NCI-H1048 (cell line): ENCODE measurements at places on chromosomes 6 and 20.

DNA sequence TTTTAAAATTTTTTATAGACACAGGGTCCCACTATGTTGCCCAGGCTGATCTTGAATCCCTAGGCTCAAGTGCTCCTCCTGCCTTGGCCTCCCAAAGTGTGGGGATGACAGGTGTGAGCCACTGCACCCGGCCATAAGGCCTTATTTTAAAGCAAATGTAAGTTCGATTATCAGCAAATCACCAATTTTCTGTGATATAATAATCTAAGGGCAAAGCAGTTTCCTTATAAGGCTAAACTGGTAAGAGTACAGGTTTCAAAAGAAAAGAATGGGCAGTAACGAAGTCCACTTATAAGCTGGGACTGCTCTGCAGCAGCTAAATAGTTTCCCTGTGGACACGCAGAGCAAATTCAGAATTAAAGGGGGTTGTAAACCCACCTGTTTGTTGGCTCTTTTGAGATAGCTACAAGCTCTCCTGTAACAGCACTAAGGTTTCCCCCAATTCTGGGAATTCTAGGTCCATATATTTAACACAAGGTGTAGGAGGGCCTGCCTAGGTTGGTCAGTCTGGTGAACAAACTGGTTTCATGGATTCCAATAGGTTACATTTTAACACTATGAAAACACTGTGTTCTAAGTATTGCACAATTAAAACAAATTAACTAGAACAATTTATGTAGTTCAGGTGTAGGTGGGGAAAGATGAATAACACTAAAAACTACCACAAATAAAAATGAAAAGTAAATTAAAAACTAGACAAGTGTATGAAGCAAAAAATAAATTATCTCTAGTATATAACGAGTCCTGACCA, 26.3 kb downstream of the LHFPL5 start:
- DNase-seq = no peak

DNA sequence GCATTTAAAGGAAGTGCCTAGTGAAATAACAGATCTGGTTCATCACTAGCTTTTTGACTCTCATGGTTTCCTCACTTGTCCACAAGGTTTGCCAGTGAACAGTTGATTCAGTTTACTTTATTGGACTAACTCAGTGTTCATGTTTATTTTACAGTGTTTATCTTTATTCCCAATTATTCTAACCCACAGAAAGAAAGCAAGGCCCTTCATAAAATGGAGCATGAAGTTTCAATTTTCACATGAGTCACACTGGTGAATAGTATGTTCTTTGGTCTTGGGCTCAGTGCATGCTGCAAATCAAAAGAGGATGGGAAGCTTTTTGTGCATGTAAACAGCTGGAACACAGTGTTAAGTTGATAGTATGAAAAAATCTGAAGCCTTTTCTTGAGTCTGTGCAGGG, 217.6 kb upstream of the HDDC2 start:
- DNase-seq = no peak

DNA sequence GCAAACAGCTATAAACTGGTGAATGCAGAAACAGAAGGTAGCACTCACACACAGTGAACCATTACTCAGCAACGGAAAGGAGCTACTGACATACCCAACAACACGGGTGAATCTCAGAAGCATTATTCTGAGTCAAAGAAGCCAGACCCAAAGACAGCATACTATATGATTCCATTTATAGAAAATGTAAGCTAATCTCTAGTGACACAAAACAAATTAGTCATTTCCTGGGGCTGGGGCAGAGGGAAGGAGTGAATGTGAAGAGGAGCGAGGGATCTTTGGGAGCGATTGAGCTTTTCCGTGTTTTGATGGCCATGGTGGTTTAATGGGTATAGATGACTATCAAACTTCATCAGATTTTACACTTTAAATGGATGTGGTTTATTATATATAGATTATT, 614.6 kb downstream of the DHX35 start:
- no peak for DNase-seq

DNA sequence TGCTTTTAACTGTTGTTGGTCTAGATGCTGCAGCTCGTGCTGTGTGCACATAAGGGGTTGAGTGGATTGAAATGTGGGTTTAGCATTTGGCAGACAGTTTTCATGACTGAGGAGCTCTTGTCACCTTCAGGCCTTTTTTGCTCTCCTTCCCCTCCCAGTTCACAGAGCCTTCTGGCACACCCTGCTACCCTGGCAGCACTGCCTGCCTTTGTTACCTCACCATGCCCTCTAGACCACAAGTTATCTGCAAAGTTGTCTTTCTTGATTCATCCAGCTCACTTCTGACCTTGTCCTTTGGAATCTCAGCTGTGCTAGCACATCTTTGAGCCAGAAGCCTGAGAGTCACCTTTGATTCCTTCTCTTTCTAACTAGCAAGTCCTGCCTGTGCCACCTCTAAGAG, 348.9 kb upstream of the ZFP64 start:
- DNase-seq = no peak

DNA sequence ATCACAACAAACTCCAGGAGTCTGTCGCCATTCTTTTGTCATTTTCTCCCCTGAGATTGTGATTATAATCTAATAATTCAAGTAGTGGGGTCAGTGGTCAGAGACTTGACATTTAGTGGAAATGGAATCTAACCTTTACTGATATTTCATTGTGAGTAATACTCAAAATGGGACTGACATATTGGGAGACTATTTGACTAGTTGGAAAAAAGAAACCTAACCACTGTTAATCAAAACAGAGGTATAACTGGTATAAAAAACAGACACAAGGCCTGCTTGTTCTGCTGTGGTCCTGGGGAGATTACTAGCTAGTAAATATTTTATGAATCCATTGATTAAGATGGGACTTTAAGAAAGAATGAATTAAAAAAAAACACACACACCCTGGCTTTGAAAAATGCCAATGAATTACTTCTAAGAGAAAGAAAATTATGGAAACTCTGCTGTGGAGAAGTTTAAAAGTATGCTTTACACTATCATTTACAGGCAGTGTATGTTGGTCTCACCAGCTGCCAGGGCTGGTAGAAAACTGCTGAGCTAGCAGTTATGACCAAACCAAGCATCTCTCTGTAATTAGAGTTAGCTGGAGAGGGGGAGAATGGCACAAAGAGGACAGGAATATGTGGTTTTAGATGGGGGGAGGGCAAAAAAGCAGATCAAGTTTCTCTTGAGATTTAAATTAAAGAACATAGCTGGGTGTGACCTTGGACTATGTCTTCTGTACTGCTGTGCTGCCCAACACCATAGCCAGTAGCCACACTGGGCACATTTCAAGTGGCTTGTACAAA, 103.7 kb downstream of the FYN start:
- DNase-seq = no peak

- no peak for DNase-seq
These were observed 28.2 kb downstream of the GPR63 start for GRCh38 chr6:96809119-96809518.

- DNase-seq = no peak
These were observed 218.2 kb downstream of the OR2B2 start for GRCh38 chr6:27693766-27694546.

- DNase-seq = no peak
These were observed 38.5 kb downstream of the PLCG1 start for GRCh38 chr20:41175727-41176330.

- no peak for DNase-seq
These were observed 10.9 kb upstream of the NCOA3 start for GRCh38 chr20:47490795-47491194.

DNA sequence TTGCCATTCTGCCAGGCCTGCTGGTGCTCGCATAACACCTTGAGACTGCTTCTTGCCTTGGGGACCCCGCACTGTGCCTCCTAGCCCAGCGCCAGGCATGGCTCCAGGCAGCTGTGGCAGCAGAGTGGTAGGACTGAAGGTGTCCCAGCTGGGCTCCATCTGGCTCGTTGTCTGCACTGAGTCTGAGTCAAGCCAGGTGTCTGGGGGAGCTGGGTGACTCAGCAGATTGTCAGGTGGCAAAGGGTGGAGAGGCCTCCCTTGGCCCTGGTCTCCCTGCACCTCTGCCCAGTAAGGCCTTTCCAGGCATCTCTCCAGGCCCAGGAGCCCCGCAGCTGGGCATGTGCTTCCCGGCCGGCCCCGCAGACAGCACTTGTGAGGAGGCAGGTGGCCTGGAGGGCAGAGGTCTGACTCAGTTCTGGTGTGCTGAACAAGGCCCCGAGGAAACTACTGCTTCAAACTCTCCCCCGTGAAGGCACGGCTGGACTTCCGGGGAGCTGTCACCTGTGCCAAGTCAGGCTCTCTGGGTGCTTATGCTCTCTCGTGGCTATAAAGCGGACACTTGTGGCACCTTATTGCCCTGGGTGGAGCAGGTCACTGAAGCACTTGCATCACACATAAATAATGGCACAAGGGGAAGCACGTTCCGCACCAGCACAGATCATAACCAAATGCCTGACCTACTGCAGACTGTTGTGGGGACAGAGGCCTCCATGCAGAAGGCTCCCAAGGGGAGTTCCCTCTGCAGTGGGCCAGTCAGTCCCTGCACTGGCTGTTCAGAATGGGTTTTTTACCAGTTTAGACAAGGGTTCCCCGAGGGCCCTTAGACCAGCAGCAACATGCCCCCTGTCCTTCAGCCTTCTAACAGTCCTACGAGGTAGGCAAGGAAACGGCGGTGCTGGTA, 27.5 kb downstream of the FOXC1 start:
- no peak for DNase-seq

DNA sequence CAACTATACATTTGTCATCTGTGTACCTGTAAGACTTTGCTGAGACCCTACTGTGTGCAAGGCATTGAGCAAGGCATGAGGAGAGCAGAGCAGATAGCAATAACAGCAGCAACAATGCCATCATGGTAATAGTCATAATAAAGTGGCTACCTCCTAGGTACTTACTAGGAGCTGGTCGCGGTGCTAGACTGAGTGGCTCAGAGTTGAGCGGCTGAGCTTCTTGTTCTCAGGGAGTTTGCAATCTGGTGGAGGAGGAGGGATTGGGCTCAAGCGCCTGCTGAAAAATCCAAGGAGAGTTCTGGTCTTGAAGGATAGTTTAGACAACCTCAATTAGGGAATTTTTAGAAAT, 25.3 kb upstream of the CCDC167 start:
- DNase-seq = no peak

DNA sequence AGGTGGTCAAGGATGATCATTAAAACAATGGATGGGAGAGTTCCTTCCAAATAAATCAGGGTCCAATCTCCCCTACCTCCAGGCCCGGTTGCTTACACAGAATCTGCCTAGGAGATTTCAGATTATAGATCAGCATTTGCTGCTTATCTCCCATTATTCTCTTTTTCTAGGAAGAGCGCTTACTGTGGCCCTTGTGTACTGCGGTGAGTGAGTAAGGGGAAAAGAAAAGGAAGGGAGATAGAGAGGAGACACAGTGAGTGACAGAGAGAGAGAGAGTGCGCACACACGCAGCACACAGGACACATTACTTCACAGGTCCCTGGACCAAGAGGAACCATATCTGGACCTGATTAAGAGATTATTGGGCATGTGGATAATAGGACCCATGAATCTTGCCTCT, 6.2 kb downstream of the LATS1 start:
- no peak for DNase-seq

GRCh38 chr6:150196942-150197745, 54.3 kb downstream of the PPP1R14C start:
- DNase-seq = no peak

- DNase-seq = no peak
These were observed 20.3 kb downstream of the TTPAL start for GRCh38 chr20:44495802-44496481.

GRCh38 chr6:109082188-109082577, 12.5 kb downstream of the SESN1 start:
- DNase-seq = no peak

GRCh38 chr6:148502083-148502772, 159.6 kb downstream of the SASH1 start:
- no peak for DNase-seq

GRCh38 chr6:101120747-101121146, 239.6 kb upstream of the ASCC3 start:
- no peak for DNase-seq

- no peak for DNase-seq
These were observed 10.5 kb downstream of the OTOR start for GRCh38 chr20:16758454-16759180.

GRCh38 chr20:58175836-58176235, 52.6 kb downstream of the ANKRD60 start:
- no peak for DNase-seq

- DNase-seq = no peak
These were observed 143.4 kb downstream of the DHX35 start for GRCh38 chr20:39105551-39105950.

GRCh38 chr6:158418501-158418900, 106.2 kb downstream of the TULP4 start:
- no peak for DNase-seq

DNA sequence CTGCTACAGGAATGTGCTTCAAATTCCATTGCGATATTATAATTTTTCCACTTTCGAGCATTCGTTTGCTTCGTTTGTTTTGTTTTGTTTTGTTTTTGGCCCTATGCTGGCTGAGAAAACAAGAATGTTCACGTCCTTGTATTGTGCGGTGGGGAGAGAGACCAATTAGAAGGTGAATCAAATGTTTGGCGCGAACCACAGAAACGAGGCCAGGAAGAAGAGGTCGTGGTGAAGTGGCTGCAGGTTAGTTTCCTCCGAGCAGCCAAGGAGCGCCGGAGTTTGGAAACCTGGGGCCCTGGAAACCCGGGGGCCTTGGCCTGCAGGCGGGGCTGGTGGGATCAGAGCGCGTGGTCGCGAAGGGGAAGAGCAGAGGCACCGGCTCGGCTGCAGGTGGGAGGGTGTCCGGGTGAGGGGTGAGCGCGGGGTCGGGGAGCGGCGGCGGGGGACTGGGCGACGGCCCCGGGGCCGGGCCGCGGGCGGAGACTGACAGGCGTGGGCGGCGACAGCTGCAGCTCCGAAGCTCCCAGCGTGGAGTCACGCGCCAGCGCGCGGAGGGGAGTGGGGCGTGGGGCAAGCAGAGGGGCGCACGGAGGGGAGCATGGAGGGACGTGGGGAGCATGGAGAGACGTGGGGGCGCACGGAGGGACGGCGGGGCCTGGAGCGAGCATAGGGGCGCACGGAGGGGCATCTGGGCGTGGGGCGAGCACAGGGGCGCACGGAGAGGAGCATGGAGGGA, 141.5 kb upstream of the PDE10A start:
- no peak for DNase-seq

DNA sequence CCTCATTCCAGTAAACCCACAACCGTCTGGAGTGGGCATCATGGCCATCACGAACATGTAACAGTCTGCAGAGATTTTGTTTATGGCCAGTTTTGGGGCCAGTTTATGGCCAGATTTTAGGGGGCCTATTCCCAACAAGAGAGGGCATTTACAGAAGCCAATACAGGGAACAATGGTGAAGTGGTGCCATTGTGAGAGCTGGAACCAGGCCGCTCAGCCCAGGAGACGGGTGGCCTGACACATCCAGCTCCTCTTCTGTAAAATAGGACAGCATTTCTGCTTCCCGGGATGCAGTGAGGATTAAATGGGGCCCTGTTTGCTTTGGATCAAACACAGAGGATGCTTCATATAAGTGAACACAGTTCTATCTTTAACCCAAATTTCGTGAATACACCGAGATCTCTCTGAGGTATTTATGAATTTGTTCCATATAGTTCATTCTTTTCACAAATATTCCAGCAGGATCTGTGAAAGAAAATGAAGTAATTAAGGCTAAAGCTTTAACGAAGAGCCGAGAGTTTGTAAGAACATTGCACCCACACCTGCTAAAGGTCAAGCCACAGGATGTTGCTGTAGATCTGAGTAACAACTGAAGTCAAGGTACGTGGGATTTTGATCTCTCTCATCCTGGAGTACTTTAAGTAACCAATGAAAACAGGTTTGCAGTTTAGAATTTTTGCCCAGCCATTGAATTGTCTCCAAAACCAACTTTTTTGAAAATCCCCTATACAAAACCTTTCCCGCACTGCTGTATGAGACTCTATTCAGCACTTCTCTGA, 14.5 kb upstream of the SIRPG start:
- DNase-seq = no peak

- DNase-seq = no peak
These were observed 315.9 kb downstream of the TFAP2A start for GRCh38 chr6:10098756-10099528.

GRCh38 chr20:56780266-56780665, 151.2 kb downstream of the TFAP2C start:
- DNase-seq = no peak
